Stimulated activated CD4-positive, alpha-beta T cell treated with anti-CD3 and anti-CD28 coated beads, Interleukin-2, amount 100 ng/mL, for 24 hours (primary cell): ENCODE measurements at places on chromosomes 16 and 17.

- peak; percentile 66 for DNase-seq
Observed at GRCh38 chr17:7478276-7479212, 887 bp downstream of the ZBTB4 start.

DNA sequence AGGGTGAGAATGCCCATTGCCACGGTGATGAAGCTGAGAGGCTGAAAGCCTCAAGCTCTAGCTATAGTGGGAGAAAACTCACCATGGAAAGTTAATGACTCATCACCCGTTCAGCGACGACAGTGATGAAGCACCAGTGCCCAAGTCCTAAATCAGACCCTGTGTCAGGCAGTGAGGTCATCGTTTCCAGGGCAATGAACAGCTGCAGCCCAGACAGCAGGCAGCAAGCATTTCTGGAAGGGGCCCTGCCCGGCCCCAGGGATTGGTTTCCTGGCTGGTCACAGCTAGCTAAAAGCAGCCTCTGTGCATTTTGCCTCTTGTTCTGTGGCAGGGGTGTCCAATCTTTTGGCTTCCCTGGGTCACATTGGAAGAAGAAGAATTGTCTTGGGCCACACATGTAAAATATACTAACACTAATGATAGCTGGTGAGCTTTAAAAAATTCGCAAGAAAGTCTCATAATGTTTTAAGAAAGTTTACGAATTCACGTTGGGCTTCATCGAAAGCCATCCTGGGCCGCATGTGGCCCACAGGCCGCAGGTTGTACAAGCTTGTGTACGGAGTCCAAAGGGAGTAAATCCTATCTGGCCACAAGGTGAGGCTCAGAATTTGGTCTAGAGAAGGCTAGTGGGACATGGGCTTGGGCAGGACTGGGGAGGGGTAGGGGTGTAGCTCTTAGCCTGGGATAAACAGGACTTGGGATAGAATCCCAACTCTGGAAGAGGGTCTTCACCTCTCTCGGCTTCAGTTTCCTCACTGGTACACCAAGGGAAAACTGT lies 40.6 kb downstream of the MIS12 start:
- DNase-seq, result peak; percentile 79

- peak; percentile 81 for DNase-seq
Observed at GRCh38 chr17:1186923-1187771, 7.4 kb upstream of the ABR start.

GRCh38 chr17:28579526-28579925 lies 2.8 kb upstream of the ALDOC start:
- peak; percentile 32 for DNase-seq

DNA sequence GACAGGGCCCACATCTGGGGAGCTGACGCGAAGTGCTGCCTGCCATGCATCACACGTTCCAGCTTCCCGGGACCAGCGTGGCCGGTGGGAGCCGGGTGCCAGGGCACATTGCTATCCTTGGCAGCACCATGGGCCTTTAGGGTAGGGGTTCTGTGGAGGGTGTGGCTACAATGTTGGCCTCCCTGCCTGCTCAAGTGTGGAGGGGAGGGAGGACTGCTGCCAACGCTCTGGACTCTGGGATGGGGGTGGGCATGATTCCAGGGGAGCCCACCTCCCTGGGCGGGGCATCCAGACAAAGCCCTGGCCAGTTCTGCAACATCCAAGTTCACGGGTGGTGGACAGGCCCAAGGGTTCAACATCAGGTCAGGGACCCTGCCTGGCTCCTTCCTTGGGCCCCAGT lies 13.9 kb downstream of the GRB7 start:
- no peak for DNase-seq

- DNase-seq, result no peak
Observed at GRCh38 chr17:604115-604450, 110.6 kb downstream of the VPS53 start.

DNA sequence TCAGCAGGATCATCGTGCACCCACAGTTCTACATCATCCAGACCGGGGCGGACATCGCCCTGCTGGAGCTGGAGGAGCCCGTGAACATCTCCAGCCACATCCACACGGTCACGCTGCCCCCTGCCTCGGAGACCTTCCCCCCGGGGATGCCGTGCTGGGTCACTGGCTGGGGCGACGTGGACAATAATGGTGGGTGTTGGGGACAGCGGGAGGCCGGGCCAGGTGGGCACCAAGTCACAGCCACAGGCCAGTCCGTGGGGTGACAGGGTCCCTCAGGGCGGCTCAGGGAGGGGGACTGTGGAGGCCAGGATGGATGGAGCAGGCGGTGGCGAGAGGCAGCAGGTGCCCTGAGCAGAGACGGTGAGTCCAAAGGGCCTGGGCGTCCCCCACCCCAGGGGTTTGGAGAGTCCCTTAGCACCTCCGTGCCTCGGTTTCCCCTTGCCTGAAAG lies 1.0 kb downstream of the TPSD1 start:
- no peak for DNase-seq

DNA sequence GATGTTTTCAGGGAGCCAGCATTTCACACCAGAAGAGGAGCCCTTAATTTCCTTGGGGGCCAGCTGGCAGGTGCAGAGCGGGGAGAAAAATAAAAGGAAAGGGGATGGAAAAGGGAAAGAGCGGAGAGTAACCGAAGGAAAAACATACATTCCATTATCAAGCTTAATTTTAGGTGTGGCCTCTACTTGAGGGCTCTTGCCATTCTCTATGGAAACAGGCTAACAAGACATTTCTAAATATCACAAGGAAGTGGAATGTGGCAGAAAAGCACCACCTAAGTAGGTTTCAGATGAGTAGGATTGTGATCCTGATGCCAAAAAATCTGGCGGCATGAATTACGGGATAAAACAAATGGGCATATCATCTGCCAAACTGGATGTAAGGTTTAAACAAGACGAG lies 970 bp upstream of the DYNC1LI2 start:
- no peak for DNase-seq

- DNase-seq, result no peak
Observed at GRCh38 chr17:34275881-34276280, 5.9 kb downstream of the CCL7 start.

- DNase-seq, result no peak
Observed at GRCh38 chr16:3538222-3538621, 37.4 kb downstream of the CLUAP1 start.

- DNase-seq, result peak; percentile 91
Observed at GRCh38 chr16:20740901-20741521, 607 bp downstream of the THUMPD1 start.
